ENCODE measurements at places on chromosomes 12 and 14. TPM values are rescaled to one million over a fixed set of nuclear protein-coding genes. Genes with fewer than 3 reads are reported as not detected.
A peak's percentile ranks its signal among the peaks of the same experiment; 100 is the strongest.

GRCh38 chr14:65229748-65230728 is 127.7 kb upstream of the MAX start:
- peak overlapping the region; percentile 59 for H3K4me3 ChIP-seq
- H3K27me3 ChIP-seq = no peaks in the 10 kb centered on the region
- peaks cover 10% of the 10 kb centered on the region for H3K4me1 ChIP-seq

GRCh38 chr12:71216725-71217579 is 59.2 kb upstream of the TSPAN8 start:
- H3K27me3 ChIP-seq = no peaks in the 10 kb centered on the region
- no peak overlapping the region for H3K27ac ChIP-seq
- no peaks in the 10 kb centered on the region for H3K4me1 ChIP-seq
- no peaks in the 10 kb centered on the region for H3K36me3 ChIP-seq
- peak; percentile 68 for DNase-seq

- H3K27ac ChIP-seq = no peak overlapping the region
- H3K4me1 ChIP-seq = no peaks in the 10 kb centered on the region
- no peaks in the 10 kb centered on the region for H3K27me3 ChIP-seq
- H3K4me3 ChIP-seq = no peak overlapping the region
- H3K36me3 ChIP-seq = no peaks in the 10 kb centered on the region
These were observed 91.9 kb downstream of the SLC8A3 start for GRCh38 chr14:70096866-70097265.

DNA sequence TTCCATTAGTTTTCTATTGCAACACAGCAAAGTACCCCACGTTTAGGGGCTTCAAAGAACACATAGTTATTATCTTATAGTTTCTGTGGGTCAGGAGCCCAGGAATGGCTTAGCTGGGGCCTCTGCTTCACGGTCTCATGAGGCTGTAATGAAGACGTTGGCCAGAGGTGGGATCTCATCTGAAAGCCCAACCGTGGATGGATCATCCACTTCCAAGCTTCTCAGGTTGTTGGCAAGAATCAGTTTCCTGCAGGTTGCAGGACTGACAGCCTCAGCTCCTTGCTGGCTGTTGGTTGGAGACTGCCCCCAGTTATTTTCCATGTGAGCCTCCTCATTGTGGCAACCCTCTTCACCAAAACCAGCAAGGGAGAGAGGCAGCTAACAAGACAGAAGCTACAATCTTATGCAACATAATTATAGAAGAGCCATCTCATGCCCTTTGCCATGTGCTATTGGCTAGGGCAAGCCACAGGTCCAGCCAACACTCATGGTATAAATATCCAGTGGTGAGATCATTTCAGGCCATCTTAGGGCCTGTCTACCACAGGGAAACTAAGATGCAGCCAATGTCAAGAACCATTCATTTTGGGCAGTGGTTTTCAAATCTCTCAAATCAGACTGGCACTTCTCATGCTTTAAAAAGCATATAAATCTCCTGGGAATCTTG is 452.4 kb downstream of the MED13L start:
- no peaks in the 10 kb centered on the region for H3K4me1 ChIP-seq
- no peak for DNase-seq
- H3K27me3 ChIP-seq = no peaks in the 10 kb centered on the region
- no peak overlapping the region for H3K27ac ChIP-seq

- no peak for DNase-seq
- H3K36me3 ChIP-seq = no peaks in the 10 kb centered on the region
- no peaks in the 10 kb centered on the region for H3K4me1 ChIP-seq
- no peak overlapping the region for H3K4me3 ChIP-seq
These were observed 31.0 kb upstream of the SLC38A1 start for GRCh38 chr12:46299851-46300250.

- no peak overlapping the region for H3K27ac ChIP-seq
- no peaks in the 10 kb centered on the region for H3K36me3 ChIP-seq
- no peaks in the 10 kb centered on the region for H3K27me3 ChIP-seq
- H3K4me1 ChIP-seq = no peaks in the 10 kb centered on the region
These were observed 288.2 kb downstream of the PPFIA2 start for GRCh38 chr12:81470923-81471322.

- no peaks in the 10 kb centered on the region for H3K27me3 ChIP-seq
- H3K4me1 ChIP-seq = no peaks in the 10 kb centered on the region
- no peaks in the 10 kb centered on the region for H3K36me3 ChIP-seq
- no peak overlapping the region for H3K27ac ChIP-seq
These were observed 21.0 kb upstream of the LMO3 start for GRCh38 chr12:16626991-16627390.

DNA sequence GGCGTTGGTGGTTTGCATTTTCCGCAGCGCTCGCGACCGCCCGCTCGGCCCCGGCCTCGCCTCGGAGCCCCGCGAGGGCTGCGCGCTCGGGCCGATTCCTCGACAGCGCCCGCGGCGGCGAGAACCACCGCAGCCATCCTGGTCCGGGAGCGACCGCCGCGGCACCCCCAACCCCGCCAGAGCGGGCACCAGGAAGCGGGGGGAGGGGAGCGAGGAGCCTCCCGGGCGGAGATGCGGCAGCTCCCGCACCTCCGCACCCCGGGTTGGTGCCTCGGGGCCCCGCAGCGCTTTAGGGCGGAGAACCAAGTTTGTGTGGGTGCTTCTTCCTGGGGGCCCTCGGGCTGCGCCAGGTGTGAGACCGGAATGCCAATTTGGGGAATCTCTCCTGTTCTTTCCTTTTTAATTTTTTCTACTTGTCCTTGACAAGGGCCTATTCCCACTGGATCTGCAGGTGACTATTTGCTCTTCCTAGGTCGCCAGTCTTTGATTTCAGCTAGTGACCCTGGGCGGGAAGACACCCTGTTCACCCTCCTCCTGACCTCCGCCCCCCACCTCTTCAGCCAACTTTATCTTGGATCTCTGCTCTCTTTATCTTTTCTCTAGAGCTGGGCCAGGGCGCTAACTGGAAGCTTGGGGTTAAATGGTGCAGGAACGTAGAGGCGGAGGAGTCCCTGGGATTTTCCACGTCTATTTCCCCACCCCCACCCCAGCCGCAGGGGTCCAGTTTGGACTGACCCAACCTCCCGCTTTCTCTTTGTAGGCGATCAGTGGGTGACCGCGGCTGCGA is at the start of gene SOCS2:
Gene SOCS2, plus strand, starts transcription at position 751 of the 787 bp plus-strand sequence. CDS start 223 bp downstream, outside the sequence.
- no peaks in the 10 kb centered on the region for H3K27me3 ChIP-seq
- DNase-seq = no peak
- peaks cover 6% of the 10 kb centered on the region for H3K36me3 ChIP-seq

GRCh38 chr14:29351996-29352705 is 575.5 kb downstream of the PRKD1 start:
- H3K4me1 ChIP-seq = no peaks in the 10 kb centered on the region
- no peak overlapping the region for H3K27ac ChIP-seq
- H3K4me3 ChIP-seq = no peak overlapping the region
- DNase-seq = no peak

GRCh38 chr14:39176263-39177167 is 1.5 kb downstream of the PNN start:
- H3K27me3 ChIP-seq = no peaks in the 10 kb centered on the region
- no peak overlapping the region for H3K27ac ChIP-seq
- peaks cover 13% of the 10 kb centered on the region for H3K4me1 ChIP-seq

DNA sequence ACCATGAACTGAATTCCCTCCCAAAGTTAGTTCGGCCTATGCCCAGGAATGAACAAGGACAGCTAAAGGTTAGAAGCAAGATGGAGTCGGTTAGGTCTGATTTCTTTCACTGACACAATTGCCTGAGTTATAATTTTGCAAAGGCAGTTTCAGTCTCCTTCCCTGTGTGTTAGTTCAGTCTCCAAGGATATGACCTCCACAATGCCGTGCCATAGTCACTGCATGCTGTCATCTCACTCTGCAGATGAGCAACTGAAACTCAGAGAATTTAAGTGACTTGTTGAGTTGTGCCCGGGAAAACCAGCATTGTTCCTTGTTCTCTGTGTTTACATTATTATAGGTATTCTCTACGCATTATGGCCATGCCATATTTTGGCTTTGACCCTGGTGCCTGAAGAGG is 10.1 kb upstream of the SERPINA1 start:
- no peak overlapping the region for H3K27ac ChIP-seq
- no peaks in the 10 kb centered on the region for H3K4me1 ChIP-seq
- H3K27me3 ChIP-seq = no peaks in the 10 kb centered on the region
- no peaks in the 10 kb centered on the region for H3K36me3 ChIP-seq
- DNase-seq = no peak

DNA sequence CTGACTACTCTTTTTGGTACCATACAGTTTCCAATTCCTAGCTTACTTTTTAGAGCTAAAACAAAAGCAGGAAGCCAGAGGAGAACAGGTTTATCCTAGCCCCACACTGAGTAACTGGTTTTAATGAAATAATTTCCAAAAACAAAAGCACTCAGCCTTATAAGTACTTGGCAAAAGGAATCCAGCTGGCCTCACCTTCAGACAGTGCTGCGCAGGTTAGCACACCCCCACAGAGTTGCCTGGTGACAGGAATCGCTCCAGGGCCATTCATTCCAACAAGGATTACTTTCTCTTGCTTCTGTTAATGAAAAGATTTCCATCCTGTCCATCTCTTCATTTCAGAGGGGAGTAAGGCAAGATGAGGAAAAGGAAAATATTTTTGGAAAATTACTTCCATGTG is 84.6 kb downstream of the SCFD1 start:
- no peak for DNase-seq
- no peaks in the 10 kb centered on the region for H3K4me1 ChIP-seq
- H3K4me3 ChIP-seq = no peak overlapping the region
- H3K36me3 ChIP-seq = peaks cover 25% of the 10 kb centered on the region
- H3K27me3 ChIP-seq = no peaks in the 10 kb centered on the region
- H3K27ac ChIP-seq = no peak overlapping the region

- peak overlapping the region; percentile 9 for H3K27ac ChIP-seq
- DNase-seq = no peak
- peaks cover 23% of the 10 kb centered on the region for H3K4me1 ChIP-seq
- H3K27me3 ChIP-seq = no peaks in the 10 kb centered on the region
- H3K36me3 ChIP-seq = peaks cover 3% of the 10 kb centered on the region
These were observed 3.6 kb downstream of the SCAF11 start for GRCh38 chr12:45986641-45987339.

DNA sequence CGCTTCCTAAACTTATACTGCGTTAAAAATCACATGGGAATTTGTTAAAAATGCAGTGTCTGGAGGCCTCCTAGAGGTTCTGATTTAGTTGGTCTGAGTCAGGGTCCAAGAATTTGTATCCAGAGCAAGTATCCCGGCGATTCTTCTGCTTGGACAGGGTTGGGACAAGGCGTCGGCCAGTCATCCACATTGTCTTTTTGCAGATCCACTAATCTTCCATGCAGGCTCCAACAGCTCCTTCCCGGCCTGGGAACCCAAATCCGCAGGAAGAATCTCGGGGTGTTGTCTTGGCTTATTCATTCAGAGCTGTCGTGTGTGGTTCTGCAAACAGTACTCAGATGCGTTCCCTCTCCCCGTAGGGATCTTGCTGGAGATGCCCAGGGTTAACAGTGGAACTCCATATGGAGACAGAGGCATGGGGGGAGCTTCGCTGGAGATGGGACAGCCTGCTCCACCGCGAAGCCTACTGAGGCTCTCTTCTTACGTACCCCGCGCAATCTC is 25.3 kb downstream of the GPRC5D start:
- H3K27ac ChIP-seq = no peak overlapping the region
- H3K4me3 ChIP-seq = no peak overlapping the region
- DNase-seq = no peak
- H3K36me3 ChIP-seq = peaks cover 7% of the 10 kb centered on the region
- no peaks in the 10 kb centered on the region for H3K27me3 ChIP-seq
- H3K4me1 ChIP-seq = peaks cover 12% of the 10 kb centered on the region

GRCh38 chr12:23262670-23263069 is 637.7 kb downstream of the ETNK1 start:
- peaks cover 3% of the 10 kb centered on the region for H3K4me1 ChIP-seq
- H3K27ac ChIP-seq = no peak overlapping the region
- no peaks in the 10 kb centered on the region for H3K36me3 ChIP-seq
- no peak overlapping the region for H3K4me3 ChIP-seq

- no peak for DNase-seq
- peaks cover 44% of the 10 kb centered on the region for H3K36me3 ChIP-seq
- no peaks in the 10 kb centered on the region for H3K4me1 ChIP-seq
- H3K27ac ChIP-seq = no peak overlapping the region
- no peak overlapping the region for H3K4me3 ChIP-seq
These were observed 244.4 kb upstream of the GARIN2 start for GRCh38 chr14:66944872-66945271.

DNA sequence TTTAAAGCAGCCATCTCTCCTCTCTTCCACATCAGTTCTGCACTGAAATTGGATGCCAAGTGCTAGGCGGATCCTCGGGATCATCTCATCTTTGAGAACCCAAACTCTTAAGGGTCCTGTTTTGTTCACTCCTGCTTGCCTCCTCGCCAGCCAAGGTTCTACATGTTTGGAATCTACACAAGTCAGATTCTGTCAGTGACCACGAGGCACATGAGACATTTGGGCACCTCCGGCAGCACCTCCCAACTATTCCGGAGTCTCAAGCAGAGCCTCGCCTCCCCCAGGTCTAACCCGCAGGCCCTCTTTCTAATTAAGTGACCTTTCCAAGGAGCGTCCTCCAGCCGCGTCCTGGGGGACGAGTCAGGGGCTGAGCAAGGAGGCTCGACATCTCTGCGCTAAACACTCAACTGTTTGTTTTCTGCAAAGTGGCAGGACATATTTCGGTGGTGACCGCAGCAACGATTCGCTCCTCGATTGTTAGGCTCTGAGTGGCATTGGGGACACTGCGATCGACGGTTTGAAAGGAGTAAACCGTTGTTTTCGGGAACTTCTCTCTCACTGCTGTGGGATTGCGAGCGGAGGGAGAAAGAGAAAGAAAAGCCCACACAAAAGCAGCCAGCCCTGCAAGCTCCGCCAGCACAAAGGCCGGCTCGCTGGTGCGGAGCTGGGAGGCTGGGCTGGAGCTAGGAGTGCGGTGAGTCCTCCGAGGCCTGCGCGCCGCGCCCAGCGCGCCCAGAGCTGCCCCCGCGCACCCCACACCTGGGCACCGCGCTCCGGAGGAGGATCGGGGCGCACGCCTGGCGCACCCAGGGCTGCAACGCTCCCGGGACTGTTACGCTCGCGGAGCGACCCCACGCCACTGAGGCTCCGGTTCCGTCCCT is 640 bp downstream of the ARMH4 start:
- no peaks in the 10 kb centered on the region for H3K36me3 ChIP-seq
- no peaks in the 10 kb centered on the region for H3K27me3 ChIP-seq
- peak overlapping the region; percentile 80 for H3K4me3 ChIP-seq
- H3K4me1 ChIP-seq = no peaks in the 10 kb centered on the region
- no peak for DNase-seq
- H3K27ac ChIP-seq = peak overlapping the region; percentile 77

The FOXM1 gene
- total RNA-seq = not detected

The MYO1H gene
- not detected for total RNA-seq

The KERA gene
- not detected for total RNA-seq

The SYCP3 gene
- not detected for total RNA-seq

The SYT10 gene
- not detected for total RNA-seq

The RERGL gene
- total RNA-seq = 26.7 TPM

Measured in ascending aorta (tissue), 2 donors.